ENCODE measurements at places on chromosomes 5 and 9. TPM values are rescaled to one million over a fixed set of nuclear protein-coding genes. Genes with fewer than 3 reads are reported as not detected.

DNA sequence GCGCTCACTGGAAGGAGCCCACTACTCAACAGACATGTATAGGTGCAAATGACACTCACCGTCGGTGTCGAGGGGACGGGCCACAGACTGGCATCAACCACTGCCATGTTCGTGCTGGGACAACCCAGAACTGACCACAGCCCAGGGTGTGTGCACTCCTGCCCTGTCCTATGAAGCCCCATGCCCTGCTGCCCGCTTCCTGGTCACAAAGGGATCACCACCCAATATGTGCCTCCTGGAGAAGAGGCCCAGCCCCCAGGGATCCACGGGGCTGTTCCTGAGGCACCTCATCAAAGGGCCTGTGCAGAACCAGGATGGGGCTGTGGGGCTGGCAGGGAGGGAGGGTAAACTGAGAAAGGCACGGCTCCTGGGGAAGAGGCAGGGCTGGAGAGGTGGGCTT lies 43.1 kb downstream of the PRRT1B start:
- DNase-seq: no peak
- peaks cover 6% of the 10 kb centered on the region for H3K36me3 ChIP-seq
- no peaks in the 10 kb centered on the region for H3K4me1 ChIP-seq
- H3K27me3 ChIP-seq: no peaks in the 10 kb centered on the region
- no peak overlapping the region for H3K4me3 ChIP-seq

GRCh38 chr5:169050636-169051035 lies 250.3 kb downstream of the SLIT3 start:
- H3K4me3 ChIP-seq: no peak overlapping the region
- H3K27ac ChIP-seq: no peak overlapping the region
- DNase-seq: no peak

Gene CARTPT
- not detected for total RNA-seq

- H3K4me3 ChIP-seq: no peak overlapping the region
- H3K27ac ChIP-seq: no peak overlapping the region
- peaks cover 4% of the 10 kb centered on the region for H3K4me1 ChIP-seq
- no peaks in the 10 kb centered on the region for H3K27me3 ChIP-seq
- DNase-seq: no peak
Measured at GRCh38 chr5:14373685-14374084, 207.9 kb upstream of the OTULINL start.

Gene JAKMIP2
- 36.8 TPM for total RNA-seq

Gene NOXA1
- 0.89 TPM for total RNA-seq

- no peaks in the 10 kb centered on the region for H3K27me3 ChIP-seq
- H3K27ac ChIP-seq: no peak overlapping the region
- no peaks in the 10 kb centered on the region for H3K4me1 ChIP-seq
- no peak for DNase-seq
- H3K4me3 ChIP-seq: no peak overlapping the region
Measured at GRCh38 chr9:14366076-14366475, 52.1 kb upstream of the NFIB start.

Gene SPARC
- 422 TPM for total RNA-seq

DNA sequence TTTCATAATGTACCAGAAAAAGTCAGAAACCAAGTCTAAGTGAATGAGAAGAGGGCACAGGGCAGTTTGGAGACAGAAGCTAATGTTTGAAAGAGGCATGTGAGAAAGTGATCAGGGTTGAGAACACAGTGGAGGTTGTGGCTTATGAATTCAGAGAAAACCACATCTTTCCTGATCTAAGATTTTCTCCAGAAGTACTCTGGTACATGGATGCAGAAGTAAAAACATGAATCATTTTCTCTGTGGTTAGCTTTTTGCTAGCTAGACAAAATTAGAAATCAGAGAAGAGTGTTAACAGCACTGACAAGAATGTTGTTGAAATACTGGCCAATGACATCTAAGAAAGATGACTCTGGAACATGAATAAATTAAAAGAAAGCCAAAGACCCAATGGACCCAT lies 541.1 kb downstream of the DNAH5 start:
- DNase-seq: no peak
- no peaks in the 10 kb centered on the region for H3K4me1 ChIP-seq
- no peaks in the 10 kb centered on the region for H3K36me3 ChIP-seq
- no peak overlapping the region for H3K27ac ChIP-seq
- H3K4me3 ChIP-seq: no peak overlapping the region
- peaks cover 5% of the 10 kb centered on the region for H3K27me3 ChIP-seq

- DNase-seq: no peak
- no peak overlapping the region for H3K27ac ChIP-seq
- no peak overlapping the region for H3K4me3 ChIP-seq
- H3K4me1 ChIP-seq: peaks cover 9% of the 10 kb centered on the region
- no peaks in the 10 kb centered on the region for H3K27me3 ChIP-seq
Measured at GRCh38 chr5:171659896-171660295, 125.7 kb upstream of the SMIM23 start.

Gene FAM240B
- total RNA-seq: not detected

GRCh38 chr5:112401924-112402323 lies 17.2 kb downstream of the EPB41L4A start:
- no peak overlapping the region for H3K27ac ChIP-seq
- H3K4me3 ChIP-seq: no peak overlapping the region
- H3K4me1 ChIP-seq: no peaks in the 10 kb centered on the region

DNA sequence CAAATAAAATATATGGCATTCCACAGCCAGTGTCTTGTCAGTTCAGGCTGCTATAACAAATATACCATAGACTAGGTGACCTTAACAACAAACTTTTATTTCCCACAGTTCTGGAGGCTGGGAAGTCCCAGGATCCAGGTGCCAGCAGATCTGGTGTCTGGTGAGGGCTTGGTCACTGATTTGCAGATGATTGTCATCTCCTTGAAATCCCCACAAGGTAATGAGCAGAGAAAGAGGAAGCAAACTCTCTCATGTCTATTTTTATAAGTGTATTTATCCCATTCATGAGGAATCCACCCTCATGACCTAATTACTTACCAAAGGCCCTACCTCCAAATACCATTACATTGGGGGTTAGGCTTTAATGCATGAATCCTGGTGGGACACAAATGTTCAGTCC lies 663.2 kb downstream of the TLR4 start:
- H3K27me3 ChIP-seq: no peaks in the 10 kb centered on the region
- H3K4me3 ChIP-seq: no peak overlapping the region
- H3K27ac ChIP-seq: no peak overlapping the region
- H3K36me3 ChIP-seq: no peaks in the 10 kb centered on the region
- no peaks in the 10 kb centered on the region for H3K4me1 ChIP-seq
- no peak for DNase-seq

DNA sequence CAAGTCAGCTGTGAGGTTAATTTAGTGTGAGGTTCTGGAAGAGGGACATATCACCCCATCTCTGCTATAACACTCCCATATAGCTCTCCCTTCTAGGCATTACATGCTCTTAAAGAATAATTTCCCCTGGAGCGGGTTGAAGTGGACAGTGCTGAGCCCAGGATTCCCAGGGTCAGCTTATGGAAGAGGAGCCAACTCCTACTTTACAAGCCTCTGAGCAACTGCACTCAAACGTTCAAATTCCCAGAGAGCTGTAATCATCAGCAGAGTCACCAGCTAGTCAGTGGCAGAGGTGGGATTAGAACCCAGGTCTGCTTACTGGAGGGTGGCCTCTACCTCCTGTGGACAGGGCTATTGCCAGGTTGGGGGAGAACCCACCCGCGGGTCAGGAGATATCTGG lies 1.4 kb downstream of the NEURL1B start:
- H3K36me3 ChIP-seq: no peaks in the 10 kb centered on the region
- no peak overlapping the region for H3K27ac ChIP-seq
- peaks cover 19% of the 10 kb centered on the region for H3K4me1 ChIP-seq
- DNase-seq: no peak
- peak overlapping the region; percentile 71 for H3K4me3 ChIP-seq

DNA sequence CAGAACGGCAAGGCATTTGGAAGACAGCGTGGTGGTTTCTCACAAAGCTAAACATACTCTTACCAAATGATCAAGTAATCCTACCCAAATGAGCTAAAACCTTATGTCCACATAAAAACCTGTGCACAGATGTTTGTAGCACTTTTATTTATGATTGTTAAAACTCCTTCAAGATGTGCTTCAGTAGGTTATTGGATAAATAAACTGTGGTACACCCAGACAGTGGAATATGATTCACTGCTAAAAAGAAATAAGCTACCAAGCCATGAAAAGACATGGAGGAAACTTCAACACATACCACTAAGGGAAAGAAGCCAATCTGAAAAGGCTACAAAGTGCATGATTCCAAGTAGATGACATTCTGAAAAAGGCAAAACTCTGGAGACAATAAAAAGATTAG lies 94.2 kb downstream of the FOXD1 start:
- peaks cover 51% of the 10 kb centered on the region for H3K27me3 ChIP-seq
- H3K4me1 ChIP-seq: no peaks in the 10 kb centered on the region
- H3K4me3 ChIP-seq: no peak overlapping the region
- DNase-seq: no peak

Gene CDH12
- total RNA-seq: not detected

GRCh38 chr5:154881986-154882385 lies 23.6 kb downstream of the CNOT8 start:
- H3K4me1 ChIP-seq: no peaks in the 10 kb centered on the region
- H3K27me3 ChIP-seq: no peaks in the 10 kb centered on the region
- DNase-seq: no peak
- no peak overlapping the region for H3K4me3 ChIP-seq
- no peak overlapping the region for H3K27ac ChIP-seq
- peaks cover 70% of the 10 kb centered on the region for H3K36me3 ChIP-seq

- H3K27ac ChIP-seq: no peak overlapping the region
- H3K4me3 ChIP-seq: no peak overlapping the region
- H3K27me3 ChIP-seq: no peaks in the 10 kb centered on the region
Measured at GRCh38 chr9:14488421-14489190, 174.7 kb upstream of the NFIB start.

- no peaks in the 10 kb centered on the region for H3K4me1 ChIP-seq
- no peak for DNase-seq
- no peaks in the 10 kb centered on the region for H3K36me3 ChIP-seq
- no peaks in the 10 kb centered on the region for H3K27me3 ChIP-seq
Measured at GRCh38 chr5:54440456-54440893, 15.0 kb upstream of the HSPB3 start.

DNA sequence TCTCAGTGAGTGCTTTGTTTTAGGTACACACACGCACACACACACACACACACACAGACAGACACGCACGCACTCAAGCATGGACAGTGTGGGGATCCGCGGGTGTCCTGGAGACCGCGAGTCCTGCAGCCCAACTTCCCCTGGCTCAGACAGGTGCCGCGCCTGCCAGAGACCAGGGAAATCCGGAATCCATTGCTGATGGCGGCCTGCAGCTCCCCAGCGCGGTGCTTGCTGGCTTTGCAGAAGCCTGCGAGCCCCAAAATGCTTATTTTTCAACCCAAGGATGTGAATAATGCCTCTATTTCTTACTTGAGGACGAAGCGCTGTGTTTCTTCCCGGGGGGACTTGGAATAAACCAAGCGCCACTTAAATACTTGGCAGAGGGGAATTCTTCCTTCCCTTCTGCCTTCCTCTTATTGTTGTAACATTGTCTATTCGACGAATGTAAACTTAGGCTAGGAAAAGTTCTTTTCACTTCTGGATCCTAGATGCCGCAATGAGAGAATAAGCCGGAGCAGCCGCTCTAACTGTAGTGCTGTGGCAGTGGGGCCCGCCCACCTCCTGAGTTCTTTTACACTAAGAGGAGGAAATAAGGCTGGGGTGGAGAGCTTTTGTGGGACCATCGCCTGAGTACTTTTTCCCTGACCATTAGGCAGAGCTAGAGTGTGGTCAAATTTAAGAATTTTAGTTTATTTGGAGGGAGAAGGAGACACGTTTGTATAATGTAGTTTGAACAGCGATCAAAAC lies 802 bp downstream of the ITGA2 start:
- peak; percentile 2 for DNase-seq
- peaks cover 82% of the 10 kb centered on the region for H3K27me3 ChIP-seq
- no peak overlapping the region for H3K27ac ChIP-seq
- peaks cover 4% of the 10 kb centered on the region for H3K36me3 ChIP-seq
- peaks cover 11% of the 10 kb centered on the region for H3K4me1 ChIP-seq

Gene RPS23
- total RNA-seq: 2,556 TPM

DNA sequence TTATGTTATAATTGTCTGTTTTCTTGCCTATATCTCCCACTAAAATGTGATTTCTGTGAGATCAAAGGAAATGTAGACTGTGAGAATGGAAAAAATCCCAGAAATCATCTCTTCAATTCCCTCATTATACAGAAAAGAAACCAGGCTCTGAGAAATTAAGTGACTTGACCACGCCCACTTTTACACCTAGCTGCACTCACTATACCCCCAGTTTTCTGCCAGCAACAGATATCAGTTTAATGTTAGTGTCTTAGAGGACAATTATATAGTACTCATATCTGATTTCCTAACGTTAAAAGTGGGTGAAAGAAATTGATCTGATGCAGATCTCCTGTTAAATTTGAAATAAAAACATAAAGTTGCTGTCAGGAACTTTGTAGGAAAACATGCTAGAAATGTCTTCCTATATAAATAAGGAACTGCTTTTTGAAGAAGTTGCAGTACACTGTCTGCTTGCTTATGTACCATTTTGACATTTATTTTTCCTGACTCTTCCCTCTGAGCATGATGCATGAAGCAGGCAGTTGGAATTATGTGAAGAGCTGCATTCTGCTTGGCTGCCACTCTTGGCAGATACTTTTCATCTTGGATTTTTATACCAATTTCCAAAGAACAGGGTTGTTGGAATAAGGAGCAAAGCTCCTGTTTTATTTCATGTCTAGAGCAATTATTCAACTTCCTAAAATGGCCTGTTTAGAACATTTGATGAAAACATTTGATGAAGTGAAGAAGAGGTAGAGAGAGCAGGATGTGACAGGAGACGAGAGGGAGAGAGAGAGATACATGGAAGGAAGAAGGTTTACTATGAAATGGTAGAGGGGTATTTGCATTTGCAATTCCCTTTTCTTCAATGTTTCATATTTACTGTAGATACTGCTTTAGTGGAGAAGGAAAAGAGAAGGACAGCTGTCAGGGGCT lies 57.3 kb upstream of the RICTOR start:
- peaks cover 3% of the 10 kb centered on the region for H3K27me3 ChIP-seq
- H3K4me1 ChIP-seq: peaks cover 14% of the 10 kb centered on the region
- no peak for DNase-seq
- no peaks in the 10 kb centered on the region for H3K36me3 ChIP-seq
- peak overlapping the region; percentile 0 for H3K4me3 ChIP-seq

Gene HTR4
- not detected for total RNA-seq

- no peak for DNase-seq
- no peaks in the 10 kb centered on the region for H3K27me3 ChIP-seq
- no peak overlapping the region for H3K4me3 ChIP-seq
- H3K36me3 ChIP-seq: no peaks in the 10 kb centered on the region
- peaks cover 14% of the 10 kb centered on the region for H3K4me1 ChIP-seq
Measured at GRCh38 chr5:38453506-38453905, 102.9 kb downstream of the LIFR start.

Gene PCDH1
- total RNA-seq: 17.3 TPM

- H3K36me3 ChIP-seq: no peaks in the 10 kb centered on the region
- H3K27me3 ChIP-seq: no peaks in the 10 kb centered on the region
- peaks cover 48% of the 10 kb centered on the region for H3K4me1 ChIP-seq
Measured at GRCh38 chr5:53543401-53543800, 17.0 kb upstream of the NDUFS4 start.

GRCh38 chr5:90287036-90287435 lies 122.5 kb downstream of the CETN3 start:
- DNase-seq: no peak

Data from neural crest cell (in vitro differentiated cells).